ENCODE measurements at places on chromosomes 4 and X. TPM values are rescaled to one million over a fixed set of nuclear protein-coding genes. Genes with fewer than 3 reads are reported as not detected.

GABRG1 gene
- not detected for total RNA-seq

ARHGAP36 gene
- not detected for total RNA-seq

GYPA gene
- total RNA-seq = not detected

PLXNB3 gene
- total RNA-seq = 4.2 TPM

CENPVL2 gene
- not detected for total RNA-seq

BMX gene
- total RNA-seq = not detected

GUCY1A1 gene
- total RNA-seq = not detected

SLC2A9 gene
- 0.19 TPM for total RNA-seq

PCDH10 gene
- 0.13 TPM for total RNA-seq

ADAM29 gene
- total RNA-seq = not detected

FOXR2 gene
- not detected for total RNA-seq

CWH43 gene
- not detected for total RNA-seq

TSPYL2 gene
- 9.2 TPM for total RNA-seq

TMSB15A gene
- total RNA-seq = 0.73 TPM

ERAS gene
- total RNA-seq = 0.15 TPM

FIP1L1 gene
- 25.5 TPM for total RNA-seq

GAGE12J gene
- total RNA-seq = not detected

CT45A3 gene
- total RNA-seq = 0.16 TPM

RAB33A gene
- total RNA-seq = 0.20 TPM

ART3 gene
- total RNA-seq = not detected

RAB9B gene
- total RNA-seq = not detected

TRIM2 gene
- total RNA-seq = 0.69 TPM

DMP1 gene
- total RNA-seq = not detected

NALF2 gene
- 5.8 TPM for total RNA-seq

CFAP47 gene
- not detected for total RNA-seq

ANK2 gene
- 1.0 TPM for total RNA-seq

HPGD gene
- 59.7 TPM for total RNA-seq

All from A549 treated with CORT108297 at 1 μM for 4 hours (cell line).